ENCODE measurements at places on chromosomes 7 and 10. TPM values are rescaled to one million over a fixed set of nuclear protein-coding genes. Genes with fewer than 3 reads are reported as not detected.

DNA sequence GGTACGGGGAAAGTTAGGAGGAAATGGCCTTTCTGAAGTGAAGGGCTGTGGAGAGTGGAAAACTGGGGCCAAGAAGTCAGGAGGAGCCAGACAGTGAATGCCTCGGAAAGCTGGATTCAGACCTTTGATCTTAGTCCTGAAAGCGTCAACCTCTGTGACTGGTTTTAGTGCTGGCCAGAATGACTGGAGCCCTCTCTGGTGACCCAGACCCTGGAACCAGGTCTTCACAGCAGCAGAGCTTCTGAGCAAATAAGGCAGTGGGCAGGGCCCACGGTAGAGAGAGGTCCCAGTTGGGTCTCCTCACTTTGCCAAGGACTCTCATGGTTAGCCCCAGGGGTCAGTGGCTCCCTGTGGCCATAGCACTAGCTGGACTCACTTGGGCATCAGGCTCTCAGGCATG is 157.7 kb upstream of the EEPD1 start:
- no peaks in the 10 kb centered on the region for H3K27me3 ChIP-seq
- H3K4me3 ChIP-seq: no peak overlapping the region
- no peak overlapping the region for H3K27ac ChIP-seq
- DNase-seq: no peak
- H3K36me3 ChIP-seq: no peaks in the 10 kb centered on the region

GRCh38 chr7:36208426-36208825 is 55.4 kb downstream of the EEPD1 start:
- H3K27ac ChIP-seq: peak overlapping the region; percentile 42
- no peak for DNase-seq
- H3K4me1 ChIP-seq: peaks cover 74% of the 10 kb centered on the region
- no peaks in the 10 kb centered on the region for H3K27me3 ChIP-seq
- H3K36me3 ChIP-seq: no peaks in the 10 kb centered on the region

- H3K4me1 ChIP-seq: no peaks in the 10 kb centered on the region
- peaks cover 18% of the 10 kb centered on the region for H3K36me3 ChIP-seq
- no peaks in the 10 kb centered on the region for H3K27me3 ChIP-seq
Observed at GRCh38 chr7:105636982-105637381, 55.7 kb upstream of the EFCAB10 start.

Gene MKX
- not detected for total RNA-seq

DNA sequence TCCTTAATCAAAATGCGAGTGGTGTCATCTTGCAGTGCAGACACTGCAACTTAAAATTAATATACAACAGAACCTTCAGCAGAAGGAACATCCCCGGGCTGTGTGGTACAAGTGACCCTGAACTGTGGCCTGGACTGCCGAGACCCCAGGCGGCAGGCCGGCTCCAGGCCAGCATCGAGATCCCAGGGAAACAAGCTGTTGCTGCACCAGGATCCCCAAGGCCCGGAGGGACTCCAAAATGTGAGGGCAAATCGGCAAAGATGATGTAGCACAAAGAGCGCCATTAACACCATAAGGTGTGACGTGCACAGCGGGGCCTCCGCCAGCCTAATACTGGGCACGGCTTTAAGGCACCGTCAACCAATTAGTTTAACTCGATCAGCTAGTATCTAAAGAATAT is 73.9 kb downstream of the EBF3 start:
- no peak for DNase-seq
- H3K27me3 ChIP-seq: peaks cover 34% of the 10 kb centered on the region
- no peaks in the 10 kb centered on the region for H3K4me1 ChIP-seq
- H3K27ac ChIP-seq: no peak overlapping the region

Gene PKD1L1
- total RNA-seq: not detected

- H3K36me3 ChIP-seq: no peaks in the 10 kb centered on the region
- H3K4me1 ChIP-seq: no peaks in the 10 kb centered on the region
- H3K27me3 ChIP-seq: peaks cover 3% of the 10 kb centered on the region
- no peak overlapping the region for H3K4me3 ChIP-seq
- no peak overlapping the region for H3K27ac ChIP-seq
Observed at GRCh38 chr10:114375047-114375446, 29.3 kb downstream of the AFAP1L2 start.

DNA sequence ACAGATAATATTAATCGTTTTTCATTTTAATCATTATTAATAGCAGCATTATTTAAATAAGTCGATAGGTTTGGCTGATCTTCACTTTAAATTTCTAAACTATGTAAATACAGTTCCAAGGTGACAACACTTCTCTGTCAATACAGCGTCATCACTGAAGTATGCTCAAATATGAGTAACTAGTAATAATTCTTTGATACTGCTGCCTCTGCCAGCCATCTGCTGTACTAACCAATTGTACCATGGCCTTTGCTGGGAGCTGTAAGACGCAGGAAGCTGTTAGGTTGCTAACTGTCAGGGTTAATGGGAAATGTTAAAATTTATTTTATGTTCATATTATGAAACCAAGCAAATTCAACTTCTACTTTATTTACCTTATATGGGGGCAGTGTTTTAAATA is 1650.5 kb upstream of the LRRTM3 start:
- H3K27ac ChIP-seq: no peak overlapping the region
- no peaks in the 10 kb centered on the region for H3K27me3 ChIP-seq
- no peaks in the 10 kb centered on the region for H3K36me3 ChIP-seq
- H3K4me1 ChIP-seq: no peaks in the 10 kb centered on the region

DNA sequence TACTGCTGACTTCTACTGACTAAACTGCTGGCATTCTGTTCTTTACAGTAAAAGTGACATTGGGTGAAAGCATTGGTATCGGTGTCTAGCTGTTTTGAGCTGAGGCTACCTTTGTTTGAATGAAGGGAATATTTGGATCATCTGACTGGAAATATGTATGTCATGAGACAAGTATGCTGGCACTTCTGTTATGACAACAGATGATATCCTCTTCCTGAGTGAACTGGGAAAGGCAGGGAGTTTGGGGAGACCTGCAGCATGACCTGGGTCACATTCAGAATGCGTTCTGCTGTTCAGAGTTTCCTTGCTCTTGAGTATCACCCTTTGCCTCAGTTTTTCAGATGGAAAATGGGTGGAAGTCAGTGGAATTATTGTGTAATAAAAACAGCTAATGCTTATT is 81.8 kb downstream of the PLCE1 start:
- no peaks in the 10 kb centered on the region for H3K36me3 ChIP-seq
- H3K27ac ChIP-seq: no peak overlapping the region
- H3K4me1 ChIP-seq: peaks cover 11% of the 10 kb centered on the region
- no peak for DNase-seq
- no peak overlapping the region for H3K4me3 ChIP-seq
- H3K27me3 ChIP-seq: no peaks in the 10 kb centered on the region

Gene PRRT4
- not detected for total RNA-seq

Gene H2BK1
- not detected for total RNA-seq

GRCh38 chr10:103519798-103520197 is 26.3 kb downstream of the NEURL1 start:
- H3K27ac ChIP-seq: no peak overlapping the region
- DNase-seq: no peak
- peaks cover 1% of the 10 kb centered on the region for H3K27me3 ChIP-seq
- no peak overlapping the region for H3K4me3 ChIP-seq

GRCh38 chr10:86079088-86079487 is 287.5 kb downstream of the GRID1 start:
- H3K4me3 ChIP-seq: no peak overlapping the region
- H3K27ac ChIP-seq: no peak overlapping the region
- DNase-seq: no peak
- no peaks in the 10 kb centered on the region for H3K4me1 ChIP-seq
- no peaks in the 10 kb centered on the region for H3K36me3 ChIP-seq

DNA sequence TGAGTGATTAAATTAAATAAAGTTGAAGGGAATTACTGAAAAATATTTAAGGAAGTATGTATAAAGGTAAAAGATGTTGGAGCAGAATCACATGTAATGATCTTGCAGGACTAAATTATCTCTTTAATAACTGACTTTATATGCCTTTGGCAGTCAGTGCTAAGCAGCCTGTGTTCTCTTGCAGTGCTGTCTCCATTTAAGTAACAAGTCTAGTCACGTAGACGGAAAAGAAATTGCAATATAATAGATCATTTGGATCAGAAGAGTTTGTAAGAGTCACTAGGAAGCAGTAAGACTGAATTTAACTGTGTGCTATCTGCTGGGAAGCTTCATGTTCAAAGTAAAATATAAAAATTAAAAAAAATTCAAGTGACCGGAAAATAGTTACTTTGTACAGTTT is 21.4 kb downstream of the BZW2 start:
- H3K4me3 ChIP-seq: no peak overlapping the region
- peaks cover 15% of the 10 kb centered on the region for H3K4me1 ChIP-seq
- H3K27ac ChIP-seq: no peak overlapping the region

DNA sequence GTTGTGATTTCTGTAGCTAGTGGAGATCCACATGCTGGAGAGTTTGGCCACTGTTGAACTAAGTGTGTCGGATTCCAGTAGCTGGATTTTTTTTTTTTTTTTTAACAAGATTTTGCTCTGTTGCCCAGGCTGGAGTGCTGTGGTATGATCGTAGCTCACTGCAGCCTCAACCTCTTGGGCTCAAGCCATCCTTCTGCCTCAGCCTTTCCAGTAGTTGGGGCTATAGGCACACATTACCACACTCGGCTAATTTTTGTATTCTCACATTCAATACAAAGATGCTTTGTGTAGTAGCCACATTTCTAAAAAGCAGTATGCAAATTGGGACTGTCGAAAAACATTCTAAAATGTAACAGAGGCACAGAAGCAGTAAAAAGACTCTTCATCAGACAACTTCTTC is 63.5 kb downstream of the RABGEF1 start:
- no peaks in the 10 kb centered on the region for H3K27me3 ChIP-seq
- no peak for DNase-seq
- no peak overlapping the region for H3K4me3 ChIP-seq
- peaks cover 23% of the 10 kb centered on the region for H3K36me3 ChIP-seq

DNA sequence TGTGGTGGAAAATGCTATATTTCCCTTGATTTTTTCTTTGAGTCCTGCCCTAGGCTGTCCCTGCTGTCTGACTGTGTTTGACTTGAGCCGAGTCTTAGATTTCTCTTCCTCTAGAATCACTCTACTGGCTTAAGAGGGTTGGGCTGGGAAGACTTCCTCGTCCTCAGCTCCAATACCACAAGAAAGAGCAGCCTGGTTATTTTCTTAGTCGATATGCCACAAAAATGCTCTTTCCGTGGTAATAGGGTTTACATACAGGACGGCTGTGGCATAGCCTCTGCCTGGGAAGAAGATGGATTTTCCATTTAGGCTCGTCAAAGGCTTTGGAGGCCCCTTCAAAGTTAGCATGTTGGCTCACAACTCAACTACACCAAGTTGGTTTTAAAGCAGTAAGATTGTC is 212.0 kb upstream of the IGFBP3 start:
- no peak overlapping the region for H3K27ac ChIP-seq
- no peak for DNase-seq
- no peaks in the 10 kb centered on the region for H3K27me3 ChIP-seq

DNA sequence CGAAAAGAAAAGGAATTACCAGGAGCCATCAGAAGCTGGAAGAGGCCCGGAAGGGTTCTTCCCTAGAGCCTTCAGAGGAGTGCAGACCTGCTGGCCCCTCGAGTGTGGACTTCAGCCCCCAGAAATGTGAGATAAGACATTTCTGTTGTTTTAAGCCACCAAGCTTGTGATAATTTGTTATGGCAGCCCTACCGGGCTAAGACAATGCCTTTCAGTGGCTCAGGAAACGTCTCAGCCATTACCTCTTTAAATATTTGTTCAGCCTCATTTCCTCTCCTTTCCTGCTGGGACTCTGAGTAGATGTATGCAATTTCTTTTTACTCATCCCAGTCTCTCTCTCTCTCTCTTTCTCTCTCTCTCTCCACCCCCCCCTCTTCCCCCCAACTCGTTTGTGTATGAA is 174.7 kb upstream of the GRB10 start:
- H3K27me3 ChIP-seq: no peaks in the 10 kb centered on the region
- H3K4me3 ChIP-seq: no peak overlapping the region
- no peaks in the 10 kb centered on the region for H3K36me3 ChIP-seq

DNA sequence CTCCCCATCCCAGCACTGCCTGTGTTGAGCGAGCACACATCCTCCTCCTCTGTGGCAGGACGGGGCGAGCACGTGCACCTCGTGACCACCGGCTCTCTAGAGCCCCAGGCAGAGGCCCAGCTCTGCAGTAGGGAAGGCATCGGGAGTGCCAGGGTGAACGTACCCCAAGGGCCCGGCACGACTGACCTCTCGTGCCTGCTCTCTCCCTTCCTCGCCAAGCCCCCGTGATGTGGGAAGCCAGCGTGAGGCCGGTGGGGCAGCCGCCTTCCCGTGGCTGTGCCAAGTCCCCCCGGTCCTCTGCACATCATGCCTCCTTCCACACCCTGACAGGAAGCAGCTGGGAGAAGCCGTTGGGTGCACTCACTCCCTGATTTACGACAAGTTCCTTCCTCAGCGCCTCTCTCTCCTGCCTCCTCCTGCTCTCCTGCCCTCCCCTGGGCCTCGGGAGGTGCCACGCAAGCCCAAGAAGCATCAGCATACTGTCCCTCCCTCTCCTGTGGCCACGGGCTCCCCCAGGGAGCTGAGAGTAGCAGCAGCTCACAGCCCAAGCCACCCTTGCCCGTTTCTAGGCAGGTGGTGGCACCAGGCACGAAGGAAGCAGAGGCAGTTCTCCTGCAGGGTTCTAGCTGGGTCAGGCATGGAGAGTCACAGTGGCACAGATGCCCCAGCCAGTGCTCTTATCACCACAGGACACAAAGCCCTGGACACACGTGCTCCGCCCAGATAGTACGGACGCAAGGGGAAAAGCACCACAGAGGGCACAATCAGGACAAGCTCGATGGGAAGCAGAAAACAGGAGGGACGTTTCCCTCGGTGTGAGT is 47.0 kb downstream of the AMZ1 start:
- DNase-seq: no peak
- H3K27me3 ChIP-seq: no peaks in the 10 kb centered on the region
- H3K4me1 ChIP-seq: peaks cover 11% of the 10 kb centered on the region
- H3K4me3 ChIP-seq: no peak overlapping the region
- H3K36me3 ChIP-seq: peaks cover 47% of the 10 kb centered on the region
- no peak overlapping the region for H3K27ac ChIP-seq

DNA sequence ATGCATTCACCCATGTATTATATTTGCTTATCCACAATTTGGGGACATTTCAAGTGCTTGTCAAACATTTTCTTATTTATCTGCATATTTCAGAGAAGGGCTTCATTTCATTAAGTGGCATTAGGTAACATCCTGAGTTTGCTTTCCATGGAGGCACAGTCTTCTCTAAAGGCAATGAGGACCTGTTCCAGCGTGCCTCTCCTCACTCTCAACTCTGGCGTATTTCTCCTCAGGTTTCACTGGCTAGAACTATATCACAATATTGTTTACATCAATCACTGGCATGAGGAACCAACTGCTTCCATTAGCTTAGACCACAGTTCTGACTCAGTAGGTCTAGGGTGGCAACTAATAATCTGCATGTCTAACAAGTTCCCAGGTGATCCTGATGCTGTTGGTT is 177.2 kb downstream of the TAX1BP1 start:
- DNase-seq: no peak
- no peak overlapping the region for H3K4me3 ChIP-seq
- H3K4me1 ChIP-seq: no peaks in the 10 kb centered on the region

Gene C10orf62
- 0.28 TPM for total RNA-seq

Data from HepG2 (cell line).